Omental fat pad (tissue), 4 donors: ENCODE measurements at places on chromosomes 2 and 18. TPM values are rescaled to one million over a fixed set of nuclear protein-coding genes. Genes with fewer than 3 reads are reported as not detected.

Gene ZNF804A
- 0.09 TPM for total RNA-seq

Gene CLK1
- 126 TPM for total RNA-seq

Gene CCL20
- 19.2 TPM for total RNA-seq

Gene PDE11A
- total RNA-seq: not detected

Gene UGT1A4
- not detected for total RNA-seq

Gene CD207
- 0.28 TPM for total RNA-seq

Gene ZNF532
- total RNA-seq: 59.1 TPM

Gene CCDC85A
- total RNA-seq: 10.3 TPM

Gene TCF4
- total RNA-seq: 169 TPM

Gene DSG1
- total RNA-seq: 0.19 TPM

Gene LDLRAD4
- total RNA-seq: 23.9 TPM

Gene ARHGAP15
- total RNA-seq: 12.2 TPM

Gene DNAH6
- total RNA-seq: 1.6 TPM

Gene CDK5R2
- not detected for total RNA-seq

Gene CXCR2
- 0.60 TPM for total RNA-seq

Gene OST4
- 324 TPM for total RNA-seq
